Activated CD8-positive, alpha-beta memory T cell treated with anti-CD3 and anti-CD28 coated beads for 48 hours (primary cell): ENCODE measurements at places on chromosomes 4 and X.

- no peak for DNase-seq
Observed at GRCh38 chrX:15269618-15270521, at the start of gene ASB9. Gene ASB9 (minus strand): TSS chrX:15270083. CDS start chrX:15269874, 209 bp downstream.

DNA sequence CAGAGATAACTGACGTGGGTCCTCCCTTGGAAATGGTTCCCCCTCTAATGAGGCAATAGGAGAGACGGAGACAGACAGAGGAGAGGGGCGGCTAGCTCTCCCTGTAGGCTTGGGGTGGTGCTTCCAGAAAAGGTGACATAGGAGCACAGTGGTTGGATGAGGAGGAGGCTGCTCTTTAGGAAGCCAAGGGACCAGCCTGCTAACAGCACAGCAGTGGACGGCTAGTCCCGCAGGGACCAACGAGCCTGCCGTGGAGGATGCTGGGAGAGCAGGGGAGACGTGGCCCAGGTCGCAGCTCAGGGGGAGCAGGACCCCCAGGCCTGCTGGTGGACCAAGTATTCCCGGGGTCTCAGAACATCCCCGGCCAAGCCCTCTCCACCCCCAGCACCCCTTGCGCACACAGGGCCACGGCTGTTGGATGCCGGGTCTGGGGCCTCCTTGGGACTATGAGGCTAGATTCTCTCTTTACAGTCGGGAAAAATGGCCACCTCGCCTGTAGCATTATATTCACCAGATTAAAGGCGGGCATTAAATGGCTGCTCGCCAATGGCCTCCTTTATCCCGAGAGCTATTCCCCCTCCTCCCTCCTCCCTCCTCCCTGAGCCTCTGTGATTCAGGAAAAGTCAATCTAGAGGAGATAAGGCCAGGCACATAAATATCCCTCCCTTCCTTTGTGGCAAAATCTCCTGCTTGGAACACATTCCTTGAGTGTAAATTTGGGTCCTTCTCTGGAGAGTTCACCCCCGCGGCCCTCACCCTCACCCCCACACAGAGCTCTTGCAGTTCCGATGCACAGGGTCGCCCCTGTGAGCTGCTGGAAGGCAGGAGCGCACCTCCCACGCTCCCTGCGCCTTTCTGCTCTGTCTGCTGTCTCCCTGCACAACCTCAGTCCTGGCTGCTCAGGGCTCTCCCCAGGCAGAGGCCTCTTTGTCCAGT lies 30.5 kb upstream of the NSG1 start:
- DNase-seq = no peak

DNA sequence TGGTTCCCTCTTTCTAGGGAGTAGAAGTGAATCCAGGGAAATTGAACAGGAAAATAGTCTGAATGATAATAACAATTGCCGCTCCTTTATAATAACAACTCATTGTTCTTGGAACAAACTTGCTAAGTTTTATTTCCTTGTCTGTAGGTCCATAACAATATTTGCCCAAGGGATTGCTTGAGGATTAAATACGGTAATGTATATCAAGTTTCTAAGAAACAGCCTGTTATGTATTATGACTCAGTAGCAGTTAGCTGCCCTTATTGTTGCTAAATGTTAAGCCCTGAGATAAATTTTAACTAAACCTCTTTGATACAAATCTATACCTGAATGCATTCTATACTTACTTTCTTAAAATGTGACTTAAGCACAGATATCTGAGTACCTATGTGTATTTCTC lies 215.9 kb upstream of the AADAT start:
- DNase-seq = no peak

- DNase-seq = no peak
Observed at GRCh38 chr4:64771149-64771548, 361.9 kb upstream of the TECRL start.

- no peak for DNase-seq
Observed at GRCh38 chrX:66126662-66127061, 37.4 kb upstream of the HEPH start.

- no peak for DNase-seq
Observed at GRCh38 chrX:84219551-84219950, 31.6 kb upstream of the RPS6KA6 start.

- no peak for DNase-seq
Observed at GRCh38 chr4:37652747-37653527, 33.2 kb downstream of the RELL1 start.

DNA sequence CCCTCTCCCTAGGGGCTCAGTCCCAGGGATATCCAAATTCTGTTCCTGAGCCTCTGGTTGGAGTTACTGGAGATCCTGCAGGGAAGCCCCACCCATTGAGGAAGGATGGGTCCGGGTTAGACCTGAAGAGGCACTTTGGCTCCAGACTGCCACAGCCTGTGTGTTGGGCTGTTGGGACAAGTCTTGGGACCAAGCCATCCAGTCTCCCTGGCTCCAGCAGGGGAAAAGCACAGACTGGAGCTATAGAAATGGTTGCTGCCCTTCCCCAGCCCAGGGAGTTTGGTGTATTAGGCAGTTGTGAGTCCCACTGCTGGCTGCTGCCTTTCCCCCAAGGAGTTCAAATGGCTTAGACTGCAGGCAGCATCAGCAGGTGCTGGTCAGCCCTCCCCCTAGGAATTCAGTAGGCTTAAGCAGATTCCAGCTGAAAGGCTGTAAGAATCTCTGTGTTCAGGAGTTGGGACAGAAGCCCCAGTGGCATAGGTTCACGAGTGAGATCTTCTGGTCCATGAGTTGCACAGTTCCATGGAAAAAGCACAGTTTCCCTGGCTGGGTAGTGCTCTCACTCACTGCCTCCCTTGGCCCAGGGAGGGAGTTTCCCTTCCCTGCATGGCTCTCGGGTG lies 344.0 kb upstream of the EPHA5 start:
- no peak for DNase-seq

DNA sequence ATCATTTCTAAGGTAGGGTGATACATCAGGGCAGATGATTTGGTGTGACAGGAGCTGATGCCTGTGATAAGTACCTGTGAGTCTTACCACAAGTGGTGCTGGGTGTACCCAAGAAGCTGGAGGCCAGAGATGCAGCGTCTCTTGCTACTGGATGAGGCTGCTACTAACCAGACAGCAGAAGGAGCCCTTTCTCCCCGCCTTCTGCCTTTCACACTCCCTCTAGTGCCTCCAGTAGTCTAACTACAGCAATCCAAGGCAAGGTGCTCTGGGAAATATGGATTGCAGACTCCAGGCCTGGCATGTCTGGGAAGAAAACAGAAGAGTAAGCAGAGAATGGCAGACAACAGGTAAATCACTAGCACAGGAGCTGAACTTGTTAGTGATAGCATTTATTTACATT lies 470.8 kb downstream of the NKX6-1 start:
- DNase-seq = no peak

DNA sequence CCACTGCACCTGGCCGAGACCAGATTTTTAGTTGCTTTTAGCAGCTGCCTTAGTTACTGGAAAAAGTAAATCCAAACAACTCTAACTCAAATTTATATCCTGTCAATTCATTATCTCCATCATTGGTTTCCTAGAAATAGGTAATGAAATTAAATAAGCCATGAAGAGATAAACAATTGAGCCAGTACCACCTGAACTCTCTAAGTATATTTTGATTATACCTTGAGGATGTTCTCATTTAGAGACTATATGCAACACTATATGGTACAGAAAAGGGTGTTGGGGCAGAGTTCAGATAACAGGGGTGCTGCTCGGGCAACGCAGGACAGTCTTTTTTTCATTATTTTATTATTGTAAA lies 35.0 kb downstream of the SAT1 start:
- DNase-seq = no peak

DNA sequence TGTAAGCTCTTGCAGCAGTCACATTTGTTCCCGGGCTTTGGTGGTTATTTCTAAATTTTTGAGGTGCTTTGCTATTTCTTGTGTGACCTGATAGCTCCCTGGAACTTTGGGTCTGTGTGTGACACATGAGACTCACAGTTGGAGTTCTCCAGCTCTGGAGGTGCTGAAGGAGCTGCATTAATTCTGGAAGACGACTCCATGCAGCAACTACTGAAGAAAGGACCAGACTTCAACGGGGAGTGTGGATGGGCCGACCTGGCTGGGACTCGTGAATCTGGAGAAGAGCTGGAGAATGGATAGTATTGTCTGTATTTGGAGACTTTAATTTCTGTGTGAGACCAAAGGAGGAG lies 1.5 kb downstream of the MRFAP1 start:
- no peak for DNase-seq

- DNase-seq = no peak
Observed at GRCh38 chrX:81586096-81586495, 384.2 kb downstream of the SH3BGRL start.

GRCh38 chr4:23931489-23931830 lies 41.6 kb upstream of the PPARGC1A start:
- no peak for DNase-seq

DNA sequence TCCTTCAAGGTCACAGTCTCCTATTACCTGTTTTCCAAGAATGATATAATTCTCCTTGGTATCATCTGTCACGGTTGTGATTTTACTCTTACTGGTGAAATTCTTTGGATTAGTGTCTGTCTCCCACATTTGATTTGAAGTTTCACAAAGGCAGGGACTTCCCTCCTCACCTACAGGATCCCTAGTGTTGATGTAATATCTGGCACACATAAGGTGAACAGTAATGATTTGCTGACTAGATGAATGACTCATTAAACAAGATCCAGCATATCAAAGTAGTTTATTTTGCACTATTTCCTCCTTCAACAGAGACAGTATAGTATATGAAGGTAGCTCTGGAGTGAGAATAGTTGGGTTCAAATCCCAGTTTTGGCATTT lies 135.3 kb upstream of the IL1RAPL2 start:
- no peak for DNase-seq

GRCh38 chr4:75434105-75434504 lies 80.1 kb downstream of the RCHY1 start:
- DNase-seq = no peak

GRCh38 chrX:141642979-141643378 lies 53.5 kb downstream of the SPANXA2 start:
- no peak for DNase-seq

GRCh38 chr4:179007755-179008154 lies 1565.5 kb upstream of the AGA start:
- DNase-seq = no peak

- DNase-seq = no peak
Observed at GRCh38 chr4:186204103-186204559, 12.8 kb downstream of the CYP4V2 start.

GRCh38 chr4:124640022-124640730 lies 72.4 kb downstream of the ANKRD50 start:
- DNase-seq = no peak

- DNase-seq = no peak
Observed at GRCh38 chr4:97845758-97846157, 297.5 kb downstream of the STPG2 start.

DNA sequence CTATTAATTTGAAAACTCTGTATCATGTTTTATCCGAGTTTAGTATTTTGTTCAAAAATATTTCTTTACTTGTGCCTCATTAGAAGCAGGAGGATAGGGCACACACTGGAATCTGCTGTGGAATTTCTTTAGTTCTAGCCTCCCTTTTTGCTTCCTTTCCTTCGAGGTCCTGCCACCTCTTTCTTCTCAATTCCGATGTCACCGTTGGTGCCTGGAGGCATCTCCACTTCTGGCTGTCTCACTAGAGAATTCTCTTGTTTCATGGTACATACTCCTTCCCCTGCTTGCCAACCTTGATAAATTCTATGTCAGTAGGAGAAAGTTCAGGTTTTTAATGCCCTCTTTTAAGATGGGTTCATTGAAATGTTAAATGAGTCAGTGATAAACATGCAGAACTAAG lies 140.1 kb downstream of the ANK2 start:
- no peak for DNase-seq

DNA sequence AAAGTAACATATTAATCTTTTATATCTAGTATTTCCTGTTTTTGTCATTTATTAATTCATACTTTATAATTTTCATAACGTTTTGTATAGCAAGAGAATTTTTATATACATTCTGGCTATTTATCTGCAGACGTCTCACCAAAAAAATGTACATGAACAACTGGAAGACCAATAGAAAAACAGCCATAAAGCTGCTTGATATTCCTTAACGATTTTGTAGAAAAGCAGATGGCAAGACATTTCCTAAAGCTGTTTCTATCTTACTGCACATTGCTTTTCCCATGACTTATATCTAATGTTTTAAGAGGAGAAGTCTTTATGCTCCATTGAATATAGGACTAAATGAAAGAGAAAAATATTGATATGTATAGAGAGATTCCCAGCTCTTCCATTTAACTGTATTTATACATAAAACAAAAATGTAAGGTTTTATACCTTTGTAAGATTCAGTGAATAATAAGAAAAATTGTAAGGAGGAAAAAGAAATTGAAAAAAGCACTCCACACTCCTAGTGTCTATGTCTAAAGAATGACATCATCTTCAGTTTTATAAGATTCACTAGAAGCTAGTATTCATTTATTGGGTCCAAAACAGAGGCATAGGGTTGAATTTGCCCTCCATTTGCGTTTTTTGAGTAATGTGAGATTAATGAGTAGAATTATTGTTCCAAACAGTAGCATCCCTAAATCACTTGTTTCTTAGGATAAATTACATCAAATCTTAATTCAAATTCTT lies 248.5 kb downstream of the PPP3CA start:
- no peak for DNase-seq

DNA sequence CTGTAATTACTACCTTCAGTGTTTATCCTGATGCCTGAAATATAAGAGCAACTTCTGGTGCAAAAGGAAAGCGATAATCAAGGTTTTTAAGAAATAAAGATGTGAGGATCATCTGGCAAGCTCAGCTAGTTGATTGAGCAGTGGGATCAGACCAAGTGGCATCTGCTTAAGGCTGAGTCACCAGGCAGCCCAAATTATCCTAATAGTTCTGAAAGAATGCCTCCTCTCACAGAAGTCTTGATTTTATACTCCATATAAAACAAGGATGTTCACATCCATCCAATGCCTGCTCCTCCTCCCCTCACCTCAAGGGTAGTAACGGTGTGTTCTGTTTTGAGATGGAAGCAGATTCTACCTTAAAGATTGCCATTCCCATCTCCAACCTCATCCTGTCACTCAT lies 134.5 kb upstream of the RASGEF1B start:
- DNase-seq = no peak

DNA sequence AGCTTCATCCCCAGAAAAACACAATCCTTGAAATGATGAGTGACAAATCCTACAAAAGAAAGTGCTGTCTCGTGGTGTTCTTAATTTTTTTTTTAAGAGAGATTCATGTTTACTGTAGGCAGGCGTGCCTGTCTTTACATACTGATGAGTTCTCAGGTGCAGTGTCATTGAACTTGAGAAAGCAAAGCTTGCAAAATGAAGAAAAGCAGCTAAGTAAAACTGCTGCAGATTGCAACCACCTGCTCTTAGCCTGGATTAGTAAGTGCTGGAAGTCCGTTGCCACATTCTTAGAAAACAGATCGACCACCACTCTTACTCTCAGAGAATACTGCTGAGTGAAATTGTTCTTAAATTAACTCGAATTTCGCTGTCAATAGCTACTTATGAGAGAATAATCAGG lies 854.6 kb downstream of the TRIML1 start:
- no peak for DNase-seq

DNA sequence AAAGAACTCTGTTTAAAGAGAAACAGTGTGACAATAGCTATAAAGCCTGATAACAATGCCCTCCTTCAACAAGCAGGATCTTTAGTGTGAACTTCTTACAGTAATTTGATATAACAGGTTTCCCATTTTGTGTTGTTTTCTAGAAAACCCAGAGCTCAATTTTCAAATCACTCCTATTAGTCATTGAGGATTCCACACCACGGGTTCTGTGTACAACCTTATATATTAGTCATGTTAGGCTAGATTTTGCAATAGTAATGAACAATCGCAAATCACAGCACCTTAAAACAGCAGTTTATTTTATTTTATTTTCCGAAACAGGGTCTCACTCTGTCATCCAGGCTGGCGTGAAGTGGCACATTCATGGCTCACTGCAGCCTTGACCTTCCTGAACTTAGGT lies 1020.9 kb upstream of the INTU start:
- no peak for DNase-seq
